ENCODE measurements at places on chromosomes 2 and 18.

DNA sequence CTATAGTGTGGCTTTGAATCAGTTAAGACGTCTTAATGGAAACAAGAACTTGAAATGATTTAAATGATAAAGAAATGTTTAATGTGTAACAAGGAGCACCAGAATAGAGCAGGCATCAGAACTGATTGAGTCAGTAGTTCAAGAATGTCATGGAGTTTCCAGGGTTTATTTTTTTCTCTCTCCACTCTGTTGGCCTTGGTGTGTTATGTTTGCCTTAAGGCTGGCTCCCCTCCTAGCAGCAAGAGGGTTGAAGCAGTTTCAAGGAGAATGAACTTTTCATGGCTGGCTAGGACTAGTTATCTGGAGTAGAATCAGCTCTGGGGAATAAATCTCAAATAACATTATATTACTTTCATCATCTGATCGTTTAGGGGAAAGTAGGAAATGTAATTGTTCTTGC is 13.4 kb upstream of the GLS start:
- DNase-seq = no peak

GRCh38 chr2:161141033-161141432 is 19.2 kb upstream of the TANK start:
- no peak for DNase-seq

DNA sequence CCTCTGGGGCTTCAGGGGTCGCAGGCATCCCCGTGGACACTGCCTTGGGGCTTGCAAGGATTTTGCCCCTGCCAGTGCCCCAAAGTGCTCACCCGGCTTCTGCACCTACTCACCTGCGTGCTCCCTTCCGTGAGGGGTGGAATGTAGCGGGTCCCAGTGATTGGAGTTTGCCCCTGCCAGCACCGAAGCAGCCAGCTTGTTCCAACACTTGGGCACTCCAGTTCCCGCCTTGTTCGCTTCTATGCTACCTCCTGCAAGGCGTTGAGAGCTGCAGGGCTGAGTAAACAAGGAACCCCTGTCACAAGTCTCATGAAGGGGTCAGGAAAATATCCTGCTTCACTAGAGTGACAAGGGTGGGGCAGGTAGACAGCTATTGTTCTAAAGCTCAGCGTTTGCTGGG is 631.5 kb downstream of the EPHA4 start:
- DNase-seq = no peak

GRCh38 chr2:157032017-157032416 is 225.5 kb upstream of the GALNT5 start:
- no peak for DNase-seq

DNA sequence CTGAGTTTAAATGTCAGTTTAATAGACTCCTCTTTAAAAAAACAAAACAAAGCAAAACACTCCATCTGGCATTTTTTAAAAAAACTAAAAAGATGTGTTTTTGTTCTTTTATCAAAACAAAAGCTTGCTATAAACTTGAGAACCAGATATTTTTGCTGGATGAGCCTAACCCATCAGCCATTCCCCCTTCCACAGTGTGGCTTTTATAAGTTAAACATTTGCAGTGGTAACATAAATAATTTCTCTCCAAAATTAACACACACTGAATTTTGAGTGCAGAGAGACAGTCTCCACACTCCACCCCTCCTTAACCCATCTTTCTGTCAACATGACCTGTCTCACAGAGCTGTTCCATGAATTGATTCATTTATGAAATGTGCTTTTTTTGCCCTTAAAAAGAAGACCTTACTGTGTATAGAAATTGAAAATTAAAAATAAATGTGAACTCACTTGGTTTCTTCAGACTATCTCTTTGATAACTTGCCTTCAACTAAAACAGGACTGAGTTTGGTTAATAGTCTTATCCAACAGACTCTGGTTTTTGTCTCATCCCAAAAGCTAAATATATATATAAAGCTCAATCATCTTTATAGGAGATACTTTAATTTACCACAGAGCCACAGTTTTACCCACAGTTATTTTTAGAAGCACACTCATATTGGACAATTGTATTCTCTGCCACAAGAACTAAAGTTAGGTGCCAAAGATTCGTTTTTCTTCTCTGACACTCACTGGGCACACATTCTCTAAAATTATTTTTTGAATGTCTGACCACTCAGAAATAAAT is 64.8 kb upstream of the STK39 start:
- no peak for DNase-seq

Measured in NCI-H774 (cell line).